ENCODE measurements at places on chromosomes 11 and 22.

DNA sequence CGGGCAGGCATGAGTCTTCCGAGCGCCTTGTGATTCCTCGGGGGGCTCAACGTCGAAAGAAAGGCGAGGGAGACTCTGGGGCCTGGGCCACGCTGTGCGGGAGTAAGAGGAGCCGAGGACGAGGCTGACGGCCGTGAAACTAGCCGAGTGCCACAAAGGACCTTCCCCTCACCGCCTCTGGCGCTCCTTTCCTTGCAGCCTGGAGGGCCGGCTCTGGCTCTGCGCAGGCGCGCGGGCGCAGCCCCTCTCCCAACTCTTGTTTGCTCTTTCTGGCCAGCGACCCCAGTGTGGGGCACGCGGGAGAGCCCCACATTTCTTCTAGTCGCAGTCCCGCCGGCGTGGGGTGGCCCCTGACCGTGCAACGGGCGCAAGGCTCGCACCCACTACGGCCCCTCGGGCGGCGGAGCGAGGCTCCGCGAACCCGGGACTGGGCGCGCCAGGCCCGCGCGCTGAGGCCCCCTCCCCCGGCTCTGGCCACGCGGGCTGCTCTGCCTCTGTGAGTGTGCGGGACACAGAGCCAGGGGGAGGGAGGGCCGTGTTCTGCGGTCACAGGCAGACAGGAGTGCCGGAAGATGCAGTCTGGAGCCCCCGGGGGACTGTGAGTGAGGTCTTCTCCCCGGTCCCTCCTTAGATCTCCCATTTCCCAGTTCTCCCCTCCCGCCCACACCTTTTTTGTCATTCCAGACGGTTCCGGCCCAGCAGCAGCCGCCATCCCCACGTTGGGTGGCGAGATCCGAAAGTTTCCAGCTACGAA is 1.0 kb upstream of the TOB2 start:
- DNase-seq = peak; percentile 31

DNA sequence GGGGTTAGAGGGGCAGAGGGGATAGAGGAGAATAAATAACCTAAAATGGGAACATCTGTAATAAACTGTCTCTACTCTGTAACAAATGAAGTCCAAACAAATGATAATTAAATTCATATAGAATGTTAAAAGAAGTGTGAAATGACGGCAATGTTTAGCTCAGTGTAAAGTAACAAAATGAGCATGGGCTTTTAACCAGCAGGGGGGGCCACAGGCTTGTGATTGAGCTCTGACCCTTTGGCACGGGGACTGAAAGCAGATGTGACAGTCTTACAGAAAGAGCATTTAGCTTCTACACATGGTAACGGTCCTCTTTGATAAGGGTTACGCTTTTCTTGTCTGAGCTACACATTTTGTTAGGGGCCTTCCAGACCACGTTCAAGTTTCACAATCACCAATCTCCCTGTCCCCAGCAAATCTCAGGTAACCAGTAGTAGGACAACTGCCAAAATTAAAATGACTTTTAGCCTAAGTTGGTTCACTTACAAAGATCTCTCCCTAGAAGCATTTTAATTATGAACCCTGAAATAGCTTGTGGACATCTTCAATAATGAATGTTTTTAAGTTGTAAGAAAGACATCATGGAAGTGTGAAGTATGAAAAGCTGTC is 262.5 kb downstream of the DCDC1 start:
- peak; percentile 8 for DNase-seq

DNA sequence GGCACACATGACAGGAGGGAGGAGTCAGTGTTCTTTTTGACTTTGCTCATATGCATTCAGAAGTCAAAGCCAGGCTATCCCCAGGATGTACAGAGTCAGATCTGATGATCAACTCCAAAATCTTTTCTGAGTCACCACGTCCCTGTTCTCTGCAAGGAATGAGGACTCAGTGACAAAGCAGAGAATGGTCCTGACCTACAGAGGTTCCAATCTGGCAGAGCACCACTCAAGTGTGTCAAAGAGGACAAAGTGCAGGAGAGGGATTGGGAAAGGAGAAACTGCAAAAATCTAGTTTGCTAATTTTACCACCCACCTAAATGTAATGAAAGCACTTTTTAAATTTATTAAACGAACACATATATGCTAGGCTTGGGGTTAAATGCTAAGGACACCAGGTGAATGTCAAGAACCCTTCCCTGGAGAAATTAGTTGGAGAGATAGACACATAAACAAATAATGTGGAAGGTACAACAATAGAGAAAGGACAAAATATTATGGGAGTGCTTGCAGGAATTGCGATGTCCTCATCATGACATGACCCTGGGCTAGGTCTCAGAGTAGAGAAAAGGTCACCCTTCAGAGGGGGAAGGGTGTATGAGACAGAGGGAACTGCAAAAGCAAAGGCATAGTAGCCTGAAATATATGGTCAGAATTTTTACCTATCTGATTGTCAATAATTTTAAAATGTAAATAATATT is 56.3 kb downstream of the MTNR1B start:
- no peak for DNase-seq

DNA sequence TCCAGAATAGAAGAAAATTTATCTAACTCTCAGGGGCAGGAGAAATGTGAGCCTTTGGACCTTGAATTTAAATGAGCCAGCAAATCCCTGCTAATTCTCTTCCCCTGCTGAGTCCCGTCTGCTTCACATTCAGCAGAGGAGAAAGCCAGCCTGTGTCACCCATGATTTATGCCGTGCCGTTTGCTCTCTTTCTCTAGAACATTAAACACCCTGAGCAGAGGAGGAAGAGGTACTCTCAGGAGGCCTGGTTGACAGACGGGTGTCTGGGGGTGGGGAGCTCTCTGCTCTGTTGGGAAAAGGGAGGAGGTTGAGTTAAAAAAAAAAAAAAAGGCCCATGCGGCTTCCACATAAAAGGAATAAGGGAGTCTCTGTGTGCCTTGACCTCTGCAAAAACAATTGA is 11.3 kb upstream of the MTMR3 start:
- DNase-seq = no peak

DNA sequence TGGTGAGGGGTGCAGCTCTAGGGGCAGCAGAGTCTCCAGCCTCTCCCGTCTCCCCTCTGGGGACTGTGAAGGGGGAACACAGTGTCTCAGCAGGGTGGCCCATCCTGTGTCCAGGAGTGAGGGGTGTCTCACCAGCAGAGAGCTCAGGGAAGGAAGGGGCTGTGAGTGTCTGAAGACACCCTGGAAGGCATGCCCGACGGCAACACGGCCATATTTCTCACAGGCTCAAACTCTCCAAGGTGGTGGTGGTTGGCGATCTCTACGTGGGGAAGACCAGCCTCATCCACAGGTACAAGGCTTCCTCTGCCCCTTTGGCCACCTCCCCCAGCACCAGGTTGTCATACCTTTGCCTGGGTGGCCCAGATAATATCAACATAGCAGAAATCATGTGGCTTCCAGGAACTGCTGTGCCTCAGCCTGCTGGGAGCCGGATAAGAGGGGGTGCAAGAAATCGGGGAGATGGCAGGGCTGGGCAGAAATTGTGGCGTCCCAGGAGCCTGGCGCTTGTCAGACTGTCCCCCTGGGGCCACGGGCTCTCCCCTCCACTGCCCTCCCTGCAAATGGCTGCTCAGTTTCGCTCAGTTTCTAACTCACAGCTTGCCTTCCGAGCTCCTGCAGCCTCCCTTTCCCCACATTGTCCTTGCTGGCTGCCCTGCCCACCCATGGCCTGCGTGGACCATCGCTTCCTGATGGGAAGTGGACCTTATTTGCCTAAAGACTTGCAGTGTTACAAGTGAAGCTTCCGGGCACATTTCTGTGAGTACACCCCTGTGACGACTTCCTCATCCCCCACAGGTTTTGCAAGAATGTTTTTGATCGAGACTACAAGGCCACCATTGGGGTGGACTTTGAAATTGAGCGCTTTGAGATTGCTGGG is 7.2 kb downstream of the RAB36 start:
- DNase-seq = no peak

- DNase-seq = no peak
Measured at GRCh38 chr11:92211576-92212167, 12.9 kb upstream of the FAT3 start.

GRCh38 chr11:78815831-78816230 is 241.2 kb upstream of the NARS2 start:
- DNase-seq = no peak

DNA sequence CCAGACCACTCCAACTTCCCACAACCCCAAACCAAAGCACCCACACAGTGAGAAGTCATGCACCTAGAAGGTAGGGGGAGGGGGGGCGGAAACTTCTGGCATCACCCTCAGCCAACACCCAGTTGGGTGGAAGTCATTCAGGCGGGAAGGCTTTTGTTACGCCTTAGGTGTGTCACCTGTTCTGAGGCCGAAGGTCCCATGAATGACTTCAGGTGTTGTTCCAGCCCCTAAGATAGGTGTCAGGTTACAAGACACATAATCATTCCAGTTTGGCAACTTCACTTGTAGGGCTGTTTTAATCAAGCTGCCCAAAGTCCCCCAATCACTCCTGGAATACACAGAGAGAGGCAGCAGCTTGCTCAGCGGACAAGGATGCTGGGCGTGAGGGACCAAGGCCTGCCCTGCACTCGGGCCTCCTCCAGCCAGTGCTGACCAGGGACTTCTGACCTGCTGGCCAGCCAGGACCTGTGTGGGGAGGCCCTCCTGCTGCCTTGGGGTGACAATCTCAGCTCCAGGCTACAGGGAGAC is at the start of gene TMPRSS4:
Gene TMPRSS4 (plus strand): TSS at position 325 of the 528 bp plus-strand sequence. CDS start 225 bp downstream, outside the sequence.
- DNase-seq = no peak

- no peak for DNase-seq
Measured at GRCh38 chr11:132838627-132839026, 693.7 kb downstream of the OPCML start.

DNA sequence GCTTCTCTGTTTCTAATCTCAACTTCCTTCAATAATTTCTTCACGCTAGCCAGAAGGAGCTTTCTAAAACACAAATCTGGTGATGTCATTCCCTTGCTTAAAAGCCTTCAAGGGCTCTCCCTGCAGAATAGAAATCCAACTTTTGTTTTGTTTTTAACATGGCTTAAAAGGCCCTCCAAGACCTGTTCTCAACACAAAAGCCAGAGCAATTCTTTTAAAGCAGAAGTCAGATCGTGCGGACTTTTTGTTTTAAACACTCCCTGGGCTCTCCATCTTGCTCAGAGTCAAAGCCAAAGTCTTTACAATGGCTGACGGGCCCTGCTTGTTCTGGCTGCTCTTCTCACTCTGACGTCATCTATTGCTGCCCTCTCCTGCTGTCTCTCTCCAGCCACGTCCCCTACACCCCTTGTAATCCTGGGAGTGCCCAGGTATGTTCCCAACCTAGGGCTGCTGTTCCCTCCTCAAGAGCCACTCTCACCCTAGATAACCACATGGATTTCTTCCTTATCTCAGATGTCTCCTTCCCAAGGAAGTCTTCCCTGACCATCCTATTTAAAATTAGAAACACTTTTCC is 22.5 kb downstream of the TECTA start:
- no peak for DNase-seq

DNA sequence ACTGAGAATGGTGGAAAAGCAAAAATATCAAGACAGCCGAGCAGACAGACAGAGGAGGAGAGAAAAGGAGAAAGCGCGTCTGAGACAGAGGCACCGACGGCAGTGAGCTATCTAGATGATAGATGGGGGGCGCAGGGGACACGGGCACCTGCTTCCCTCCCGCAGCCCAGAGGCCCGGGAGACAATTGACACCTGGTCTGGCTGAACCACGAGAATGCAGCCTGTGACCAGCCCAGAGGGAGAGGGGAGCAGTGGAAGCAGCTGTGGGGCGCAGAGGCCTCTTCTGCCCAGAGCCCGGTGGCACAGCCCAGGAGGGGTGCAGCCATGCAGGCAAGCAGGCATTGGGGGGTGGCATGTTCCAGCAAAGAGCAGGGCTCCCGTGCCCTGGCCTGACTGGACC is 48.2 kb downstream of the ELFN2 start:
- no peak for DNase-seq

DNA sequence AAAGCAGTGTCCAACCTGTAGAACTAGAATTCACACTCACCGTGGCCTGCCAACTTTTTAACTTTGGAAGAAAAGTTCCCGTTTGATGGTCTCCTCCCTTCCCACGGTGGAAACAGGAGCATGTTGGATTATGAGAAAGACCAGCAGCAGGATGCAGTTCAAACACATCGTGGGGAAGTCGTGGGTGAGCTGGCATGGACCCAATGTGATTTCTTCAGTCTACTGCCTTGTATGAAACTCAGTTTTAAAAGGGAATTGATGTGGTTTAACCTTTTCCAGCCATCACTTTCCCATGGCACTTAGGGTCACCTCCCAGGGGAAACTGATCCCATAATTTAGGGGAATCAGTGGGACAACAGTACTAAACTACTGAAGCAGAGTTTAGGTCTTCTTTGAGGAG is 318.3 kb downstream of the CADM1 start:
- no peak for DNase-seq

DNA sequence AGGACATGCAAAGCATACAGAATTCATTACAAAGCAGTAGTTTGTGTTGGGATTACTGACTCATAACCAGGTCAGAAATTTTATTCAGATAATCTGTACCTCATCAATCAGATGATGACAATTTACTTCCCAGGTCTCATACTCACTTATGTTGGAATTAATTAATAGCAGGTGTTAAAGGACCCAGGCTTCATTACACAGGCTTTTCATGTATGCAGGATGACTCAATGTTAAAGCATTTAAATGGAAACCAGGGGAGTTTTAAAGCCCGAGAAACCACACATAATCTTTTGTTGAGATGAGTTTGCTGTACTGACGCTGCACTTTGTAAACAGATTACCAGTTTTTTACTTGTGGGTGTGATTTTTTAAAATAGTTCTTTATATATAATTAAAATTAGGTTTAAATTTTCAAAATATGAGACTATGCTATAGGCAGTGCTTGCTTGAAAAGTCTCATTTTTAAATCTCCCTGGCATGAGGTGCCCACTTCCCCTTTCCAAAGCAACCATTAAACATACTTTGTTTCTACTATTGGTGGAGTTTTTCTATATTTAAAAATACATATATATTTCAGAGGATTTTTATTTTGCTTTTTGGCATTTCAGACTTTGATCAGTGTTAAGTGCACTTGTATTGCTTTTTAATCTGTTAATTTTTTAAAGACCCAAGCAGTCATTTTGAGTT is 41.0 kb downstream of the CEP57 start:
- DNase-seq = no peak

- no peak for DNase-seq
Measured at GRCh38 chr11:97092823-97093222, 703.0 kb downstream of the JRKL start.

DNA sequence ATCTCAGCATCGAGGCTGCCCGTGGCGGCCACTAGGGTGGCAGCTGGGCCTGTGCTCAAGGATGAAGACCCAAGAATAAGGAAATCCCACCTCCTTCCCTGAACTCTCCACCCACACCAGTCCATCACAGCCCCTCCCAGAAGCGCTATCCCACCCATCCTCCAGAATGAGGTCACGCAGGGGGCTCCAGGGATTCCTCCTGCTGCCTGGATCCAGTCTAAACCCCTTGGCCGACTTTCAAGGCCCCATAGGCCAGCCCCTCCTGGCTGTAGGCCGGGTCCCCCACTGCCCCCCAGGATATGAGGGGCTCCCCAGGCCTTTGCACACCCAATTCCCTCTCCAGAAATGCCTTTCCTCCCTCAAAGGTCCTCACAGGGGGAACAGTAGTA is 19.0 kb upstream of the SCGB1A1 start:
- DNase-seq = no peak

- peak; percentile 70 for DNase-seq
Measured at GRCh38 chr11:34052036-34052607, 591 bp downstream of the CAPRIN1 start.

All from stimulated activated CD8-positive, alpha-beta memory T cell treated with anti-CD3 and anti-CD28 coated beads, Interleukin-15, amount 100 ng/mL, for 1 hour (primary cell).